ENCODE measurements at places on chromosomes 13 and 19.

GRCh38 chr13:101307181-101307701 is 109.1 kb downstream of the NALCN start:
- DNase-seq: no peak

DNA sequence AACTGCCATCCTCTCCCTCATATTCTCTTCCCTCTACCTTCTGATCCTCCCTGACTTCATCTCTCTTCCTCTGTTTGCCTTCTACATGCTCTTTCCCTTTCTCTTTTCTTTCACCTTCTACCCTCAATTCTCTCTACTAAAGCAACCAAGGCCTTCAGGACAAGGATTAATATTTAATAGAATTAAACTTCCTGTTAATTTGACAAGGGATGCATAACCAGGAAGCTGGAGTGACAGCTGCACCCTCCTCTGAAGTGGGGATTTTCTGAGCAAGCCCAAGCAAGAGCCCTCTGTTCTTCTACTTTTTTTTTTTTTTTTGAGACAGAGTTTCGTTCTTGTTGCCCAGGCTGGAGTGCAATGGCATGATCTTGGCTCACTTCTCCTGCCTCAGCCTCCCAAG is 63.4 kb upstream of the MED4 start:
- DNase-seq: peak; percentile 86

GRCh38 chr13:40172878-40173277 is 493.6 kb downstream of the FOXO1 start:
- no peak for DNase-seq

DNA sequence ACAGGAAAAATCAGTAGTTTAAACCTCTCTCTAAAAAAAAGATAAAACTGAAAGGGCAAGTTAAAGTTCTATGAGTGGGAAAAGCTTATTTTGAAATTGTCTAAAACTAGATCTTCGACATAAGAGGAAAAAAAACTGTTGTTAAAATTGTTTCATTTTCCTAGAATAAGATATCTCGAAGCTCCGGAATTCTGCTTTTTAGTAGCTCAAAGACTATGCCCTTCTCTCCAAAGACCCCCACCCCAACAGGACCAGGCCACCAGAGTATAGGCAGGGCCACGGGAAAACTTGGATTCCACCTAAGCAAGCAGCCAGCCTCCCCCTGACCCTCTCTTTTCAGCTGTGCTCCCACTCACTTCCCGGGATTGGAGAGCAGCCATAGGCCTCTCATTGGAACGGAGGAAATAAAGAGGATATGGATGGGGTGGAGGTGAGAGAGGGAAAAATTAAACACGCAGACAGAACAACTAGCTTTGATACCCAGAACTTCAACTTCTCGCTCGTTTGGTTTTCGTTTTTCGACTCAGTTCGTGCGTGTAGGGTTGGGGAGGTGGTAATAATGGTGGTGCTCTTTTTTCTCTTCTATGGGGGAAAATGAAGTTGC is 3.0 kb downstream of the POU4F1 start:
- DNase-seq: no peak

- no peak for DNase-seq
These were observed 9.8 kb downstream of the AP1M1 start for GRCh38 chr19:16207490-16208025.

GRCh38 chr13:113297370-113298042 is 467 bp downstream of the LAMP1 start:
- peak; percentile 32 for DNase-seq

DNA sequence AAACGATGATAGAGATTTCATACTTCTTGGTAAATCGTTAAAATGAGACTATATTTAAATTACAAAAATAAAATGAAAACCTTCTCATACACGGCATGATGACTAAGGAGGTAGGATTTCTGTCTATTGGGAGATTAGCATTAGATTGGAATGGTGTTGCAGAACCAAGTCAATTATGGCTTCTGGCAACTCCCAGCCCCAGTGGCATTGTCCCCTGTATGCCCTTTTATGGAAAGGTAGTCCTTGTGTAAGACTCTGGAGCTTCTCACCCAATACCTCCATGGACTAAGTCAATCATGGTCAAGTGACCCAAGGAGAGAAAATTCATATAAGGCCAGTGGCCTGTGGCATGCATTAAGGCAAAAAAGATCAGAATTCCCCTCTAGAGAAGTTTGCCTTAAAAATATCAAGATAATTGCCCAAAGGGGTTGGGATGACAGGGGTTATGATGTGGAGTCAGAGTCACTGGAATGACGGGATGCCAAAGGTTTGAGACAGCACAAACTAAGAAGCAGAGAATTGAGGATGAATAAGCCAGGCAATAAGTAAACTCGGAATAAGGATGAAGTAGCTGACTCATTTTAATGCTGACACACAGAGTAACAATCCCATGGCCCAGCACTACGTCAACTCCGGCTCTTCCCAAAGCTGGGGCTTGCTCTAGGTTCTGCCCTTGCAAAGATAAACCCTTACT is 57.8 kb upstream of the POSTN start:
- DNase-seq: peak; percentile 97

GRCh38 chr13:80850771-80851170 is 509.8 kb upstream of the SPRY2 start:
- no peak for DNase-seq

DNA sequence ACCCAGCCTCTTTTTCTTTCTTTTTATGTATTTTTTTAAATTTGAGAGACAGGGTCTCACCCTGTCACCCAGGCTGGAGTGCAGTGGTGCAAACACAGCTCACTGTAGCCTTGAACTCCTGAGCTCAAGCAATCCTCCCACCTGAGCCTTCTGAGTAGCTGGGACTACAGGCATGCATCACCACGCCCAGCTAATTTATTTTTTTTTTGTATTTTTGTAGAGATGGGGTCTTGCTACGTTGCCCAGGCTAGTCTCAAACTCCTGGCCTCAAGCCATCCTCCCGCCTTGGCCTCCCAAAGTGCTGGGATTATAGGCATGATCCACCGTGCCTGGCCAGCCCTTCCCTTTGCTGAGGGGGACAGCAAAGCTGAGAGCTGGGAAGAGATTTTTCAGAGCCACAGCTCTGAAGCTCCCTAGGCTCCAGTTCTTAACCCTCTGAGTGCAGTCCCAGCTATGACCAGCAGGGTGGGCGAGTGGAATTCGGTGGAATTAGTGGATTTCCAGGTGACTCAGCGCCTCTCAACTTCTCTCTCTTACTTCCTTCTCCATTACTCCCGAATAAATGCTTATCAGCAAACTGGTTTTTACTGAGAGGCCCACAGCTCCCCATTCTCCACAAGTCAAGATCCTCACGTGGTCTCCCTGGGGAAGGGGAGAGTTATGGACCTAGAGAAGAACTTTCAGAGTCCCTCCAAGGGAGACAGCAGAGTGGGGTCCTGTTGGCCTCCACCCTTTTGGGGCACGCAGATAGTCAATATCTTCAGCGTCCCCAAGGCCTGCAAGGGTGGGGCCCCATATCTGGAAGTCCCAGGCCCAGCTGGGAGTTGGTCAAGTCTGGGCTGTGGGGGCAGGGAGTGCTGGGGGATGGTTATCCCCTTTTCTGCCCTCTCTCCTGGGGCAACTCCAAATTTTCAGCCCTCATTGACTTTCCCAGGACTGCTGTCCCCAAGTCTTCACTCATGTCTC is 1.2 kb downstream of the BLVRB start:
- peak; percentile 94 for DNase-seq

GRCh38 chr13:46687810-46688209 is 109.2 kb downstream of the ESD start:
- DNase-seq: peak; percentile 71

DNA sequence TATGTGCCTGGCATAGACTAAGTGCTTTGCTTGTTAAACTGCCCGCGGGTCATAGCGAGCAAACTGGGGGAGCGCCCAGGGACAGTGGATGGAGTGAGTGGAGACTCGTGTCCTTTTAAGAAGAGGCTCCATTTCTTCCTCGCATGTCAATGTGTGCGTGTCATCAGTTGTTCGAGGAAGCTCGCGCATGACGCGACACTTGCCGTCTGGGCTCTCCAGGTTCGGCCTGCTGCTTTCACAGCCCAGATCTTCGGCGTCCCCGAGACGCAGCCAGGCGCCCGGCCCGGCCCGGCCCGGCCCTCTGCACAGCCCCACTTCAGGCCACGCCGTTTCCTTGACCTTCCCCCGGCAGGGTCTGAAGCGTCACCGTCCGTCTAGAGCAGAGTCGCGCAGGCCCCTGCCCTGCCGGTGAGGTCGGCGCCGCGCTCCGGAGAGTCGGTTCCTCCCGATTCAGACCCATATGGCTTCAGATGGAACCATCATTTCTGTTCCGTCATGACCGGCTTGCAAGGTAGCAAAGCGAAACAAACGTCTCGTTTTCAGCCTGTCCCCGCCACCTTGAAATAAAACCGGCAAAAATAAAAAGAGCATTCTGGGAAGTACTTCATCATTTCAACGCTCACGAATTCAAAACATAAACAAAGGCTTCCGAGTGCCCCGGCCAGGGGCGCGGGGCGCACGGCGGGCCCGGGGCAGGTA is 599 bp upstream of the ARHGEF7 start:
- DNase-seq: peak; percentile 61

DNA sequence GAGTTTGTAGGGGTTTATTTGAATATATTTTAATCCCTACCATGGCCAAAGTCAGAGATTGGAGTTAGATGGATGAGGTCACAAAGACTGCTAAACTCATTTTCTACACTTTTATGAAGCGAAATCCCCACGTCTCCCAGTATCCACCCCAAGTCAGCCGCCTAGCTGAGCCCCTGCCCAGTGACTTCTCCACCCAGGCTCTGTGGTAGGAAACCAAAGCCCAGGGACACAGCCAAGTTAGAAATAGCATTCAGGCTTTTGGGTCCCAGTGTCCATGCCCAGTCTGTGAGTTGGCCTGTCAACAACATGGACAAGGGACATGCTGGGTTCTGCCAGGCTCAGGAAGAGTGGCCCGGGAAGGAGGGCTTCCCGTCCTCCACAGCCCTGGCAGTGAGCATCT is 474.0 kb downstream of the FOXO1 start:
- no peak for DNase-seq

- peak; percentile 75 for DNase-seq
These were observed 2.1 kb upstream of the HOOK2 start for GRCh38 chr19:12777217-12778016.

GRCh38 chr13:44780591-44781280 is 204.6 kb upstream of the TSC22D1 start:
- peak; percentile 27 for DNase-seq

- no peak for DNase-seq
These were observed 1.5 kb downstream of the BABAM1 start for GRCh38 chr19:17268754-17269153.

- peak; percentile 51 for DNase-seq
These were observed 2.5 kb upstream of the TMEM255B start for GRCh38 chr13:113756441-113757097.

DNA sequence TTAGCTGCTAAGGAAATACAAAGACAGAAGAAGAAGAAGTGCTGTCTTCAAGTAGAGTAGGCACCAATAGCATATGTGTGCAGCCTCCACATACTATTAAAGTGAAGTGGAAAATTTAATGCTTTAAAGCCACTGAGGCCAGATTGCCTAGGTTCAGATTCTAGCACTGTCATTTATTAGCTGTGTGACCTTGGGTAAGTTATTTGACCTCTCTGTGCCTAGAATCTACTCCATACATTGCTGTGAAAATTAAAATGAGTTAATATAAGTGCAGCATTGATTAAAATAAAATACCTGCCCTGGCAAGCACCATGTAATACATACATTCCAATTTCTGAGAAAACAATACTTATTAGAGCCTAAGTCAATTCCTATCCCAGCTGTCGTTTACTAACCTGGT is 110.5 kb downstream of the FRY start:
- DNase-seq: no peak

DNA sequence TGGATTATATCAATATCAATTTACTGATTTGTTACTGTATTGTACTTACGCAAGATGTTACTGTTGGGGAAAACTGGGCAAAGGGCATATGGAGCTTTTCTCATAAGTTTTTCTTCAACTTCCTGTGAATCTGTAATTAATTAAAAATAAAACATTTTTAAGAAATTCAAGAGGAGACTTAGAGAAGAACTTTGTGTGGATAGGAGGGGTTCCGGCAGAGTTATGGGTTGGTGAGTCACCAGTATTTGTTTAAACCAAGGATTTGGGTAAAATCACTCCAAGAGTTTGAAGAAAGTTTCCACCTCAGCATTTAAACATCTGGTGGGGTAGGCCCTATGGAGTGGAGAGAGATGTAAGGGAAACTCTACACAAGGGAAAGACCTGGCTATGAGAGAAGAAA is 379.6 kb downstream of the TSHZ3 start:
- DNase-seq: no peak

GRCh38 chr13:106799781-106800335 is 231.9 kb upstream of the ARGLU1 start:
- no peak for DNase-seq

DNA sequence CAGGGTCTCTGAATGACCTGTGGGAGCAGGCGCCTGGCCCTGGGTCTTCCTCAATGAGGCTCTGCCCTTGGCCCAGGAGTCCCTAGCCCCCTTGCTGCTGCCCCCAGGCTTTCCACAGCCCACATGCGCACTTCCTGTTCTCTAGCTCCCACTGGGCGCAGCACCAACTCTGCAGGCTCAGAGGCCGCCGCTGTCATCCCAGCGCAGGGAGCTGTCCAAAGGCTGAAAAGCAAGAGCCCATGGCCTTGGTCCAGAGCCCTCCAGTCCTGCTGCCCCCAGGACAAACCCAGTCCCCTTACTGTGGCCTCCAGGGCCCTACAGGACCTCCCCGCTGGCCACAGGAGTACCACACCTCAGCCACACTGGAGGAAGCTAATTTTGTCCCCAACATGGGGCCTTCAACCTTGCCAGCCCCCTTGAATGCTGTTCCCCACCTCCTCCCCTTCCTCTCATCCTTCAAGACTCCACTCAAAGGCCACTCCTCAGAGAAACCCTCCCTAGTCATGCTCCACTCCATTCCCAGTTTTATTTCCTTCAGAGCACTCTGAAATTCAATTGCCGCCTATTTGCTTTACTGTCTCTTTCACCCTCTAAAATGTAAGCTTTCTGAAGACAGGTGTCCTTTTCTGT is 8.0 kb upstream of the POU2F2 start:
- peak; percentile 74 for DNase-seq

DNA sequence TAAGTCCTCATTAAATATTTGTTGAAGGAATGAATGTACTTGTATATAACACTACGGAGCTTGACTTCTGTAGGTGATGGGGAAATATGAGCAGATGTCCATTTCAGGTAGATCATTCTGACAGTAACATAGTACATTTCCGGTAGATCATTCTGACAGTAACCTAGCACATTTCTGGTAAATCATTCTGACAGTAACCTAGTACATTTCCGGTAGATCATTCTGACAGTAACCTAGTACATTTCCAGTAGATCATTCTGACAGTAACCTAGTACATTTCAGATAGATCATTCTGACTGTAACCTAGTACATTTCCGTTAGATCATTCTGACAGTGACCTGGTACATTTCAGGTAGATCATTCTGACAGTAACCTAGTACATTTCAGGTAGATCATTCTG is 2.5 kb downstream of the PHF11 start:
- DNase-seq: no peak

DNA sequence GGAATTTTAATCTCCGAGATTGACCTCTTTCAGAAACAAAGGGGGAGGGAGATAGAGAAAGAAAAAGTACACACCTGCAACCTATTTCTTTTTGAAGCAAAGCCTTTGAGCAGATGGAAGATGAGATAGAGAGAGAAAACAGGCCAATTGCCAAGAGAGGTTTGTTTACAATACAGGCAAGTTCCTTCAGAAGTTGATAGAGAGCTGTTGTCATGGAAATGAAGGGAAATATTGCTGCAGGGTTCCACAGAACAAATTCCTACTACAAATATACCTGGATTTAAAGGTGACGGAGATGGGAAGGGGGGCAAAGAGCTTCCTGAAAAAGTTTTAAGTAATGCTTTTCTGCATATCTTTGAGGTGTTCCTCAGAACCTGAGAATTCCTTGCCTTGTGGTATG is 388.4 kb downstream of the NDFIP2 start:
- peak; percentile 7 for DNase-seq

- peak; percentile 54 for DNase-seq
These were observed 26.3 kb downstream of the DCAF15 start for GRCh38 chr19:13978351-13979243.

Measured in epithelial cell of esophagus (primary cell).